ENCODE measurements at places on chromosomes 11 and 22. TPM values are rescaled to one million over a fixed set of nuclear protein-coding genes. Genes with fewer than 3 reads are reported as not detected.
A peak's percentile ranks its signal among the peaks of the same experiment; 100 is the strongest.

- no peak overlapping the region for H3K4me3 ChIP-seq
- no peaks in the 10 kb centered on the region for H3K27me3 ChIP-seq
- no peak overlapping the region for H3K27ac ChIP-seq
Observed at GRCh38 chr11:41660585-41660984, 201.1 kb upstream of the LRRC4C start.

OR2AG2 gene
- total RNA-seq: 0.26 TPM

GRCh38 chr11:112004389-112004788 is 20.8 kb upstream of the DLAT start:
- H3K36me3 ChIP-seq: peaks cover 49% of the 10 kb centered on the region
- no peak overlapping the region for H3K4me3 ChIP-seq
- H3K4me1 ChIP-seq: no peaks in the 10 kb centered on the region
- DNase-seq: peak; percentile 65
- H3K27me3 ChIP-seq: no peaks in the 10 kb centered on the region

- no peak overlapping the region for H3K4me3 ChIP-seq
- H3K36me3 ChIP-seq: no peaks in the 10 kb centered on the region
- H3K27me3 ChIP-seq: no peaks in the 10 kb centered on the region
- no peak for DNase-seq
- H3K27ac ChIP-seq: no peak overlapping the region
Observed at GRCh38 chr22:38834991-38835390, 8.8 kb downstream of the NPTXR start.

FBLN1 gene
- total RNA-seq: 137 TPM

GRCh38 chr11:115941044-115941443 is 436.8 kb upstream of the CADM1 start:
- H3K27ac ChIP-seq: no peak overlapping the region
- DNase-seq: no peak
- no peak overlapping the region for H3K4me3 ChIP-seq
- no peaks in the 10 kb centered on the region for H3K4me1 ChIP-seq

- no peaks in the 10 kb centered on the region for H3K27me3 ChIP-seq
- DNase-seq: no peak
- H3K4me3 ChIP-seq: no peak overlapping the region
- no peak overlapping the region for H3K27ac ChIP-seq
- H3K36me3 ChIP-seq: no peaks in the 10 kb centered on the region
Observed at GRCh38 chr22:30208631-30209603, 37.6 kb downstream of the LIF start.

DNA sequence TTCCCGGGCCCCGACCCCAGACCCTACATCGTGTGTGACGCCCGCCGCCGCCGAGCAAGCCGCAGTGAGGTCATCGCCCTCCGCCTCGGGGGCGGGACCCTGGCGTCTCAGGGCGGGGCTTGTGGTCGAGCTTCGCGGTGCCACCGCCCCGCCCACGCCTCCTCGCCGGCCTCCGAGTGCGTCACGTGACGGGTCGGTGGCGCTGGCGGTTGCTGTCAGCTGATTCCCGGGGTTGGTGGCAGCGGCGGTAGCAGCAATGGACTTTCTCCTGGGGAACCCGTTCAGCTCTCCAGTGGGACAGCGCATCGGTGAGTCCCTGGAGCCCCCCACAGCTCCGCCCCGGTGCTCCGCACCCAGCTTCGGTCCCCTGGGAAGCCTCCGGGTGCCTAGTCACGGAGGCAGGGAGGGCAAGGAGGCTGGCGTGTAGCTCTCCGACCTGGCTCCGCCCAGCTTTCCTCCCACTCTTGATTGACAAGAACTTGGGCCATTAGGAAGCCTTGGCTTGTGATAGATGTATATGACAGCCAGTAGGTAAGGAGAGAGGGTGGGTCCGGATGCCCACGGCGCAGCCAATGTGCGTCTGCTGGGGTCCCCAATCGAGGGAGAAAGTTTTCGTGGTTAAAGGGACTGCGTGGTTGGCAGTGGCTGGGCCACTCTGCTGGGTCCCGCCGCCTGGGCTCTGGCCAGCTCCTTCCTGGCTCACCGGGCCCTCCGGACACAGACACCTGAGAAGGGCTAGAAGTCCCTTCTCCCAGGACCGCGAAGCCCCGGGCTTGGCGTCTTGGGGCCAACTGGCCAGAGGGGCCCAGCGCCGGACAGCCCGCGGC is at the start of gene TOM1:
TOM1 (plus strand) TSS at position 222 of the 827 bp plus-strand sequence; CDS start at position 257, 35 bp downstream.
- no peaks in the 10 kb centered on the region for H3K27me3 ChIP-seq
- H3K36me3 ChIP-seq: peaks cover 14% of the 10 kb centered on the region
- H3K27ac ChIP-seq: peak within 1 kb of the TSS; percentile 38

DNA sequence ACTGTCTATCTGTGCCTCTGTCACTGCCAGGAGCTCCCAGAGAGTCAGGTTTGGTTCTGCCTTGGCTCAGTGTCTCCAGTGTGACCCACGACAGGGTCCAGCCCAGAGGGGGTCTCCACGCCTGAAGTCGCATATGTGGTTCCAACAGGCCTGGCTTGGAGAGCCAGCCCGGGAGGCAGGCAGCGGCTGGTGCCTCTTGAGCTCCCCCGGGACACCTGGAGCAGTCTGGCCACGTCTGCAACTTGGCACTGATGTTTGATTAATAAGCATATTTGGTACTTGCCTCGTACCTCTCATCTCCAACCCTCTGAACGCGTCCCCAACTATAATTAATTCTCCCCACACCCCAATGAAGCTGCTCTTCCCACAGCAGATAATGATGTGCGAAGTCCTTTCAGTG is 31.7 kb upstream of the SHISAL1 start:
- DNase-seq: no peak
- H3K27me3 ChIP-seq: no peaks in the 10 kb centered on the region
- H3K36me3 ChIP-seq: no peaks in the 10 kb centered on the region
- no peak overlapping the region for H3K4me3 ChIP-seq
- no peak overlapping the region for H3K27ac ChIP-seq

F2 gene
- not detected for total RNA-seq

- no peaks in the 10 kb centered on the region for H3K27me3 ChIP-seq
- H3K27ac ChIP-seq: no peak overlapping the region
- peaks cover 16% of the 10 kb centered on the region for H3K36me3 ChIP-seq
- no peak overlapping the region for H3K4me3 ChIP-seq
Observed at GRCh38 chr22:46528121-46528610, 9.3 kb downstream of the CELSR1 start.

GRCh38 chr11:100574894-100575769 is 112.0 kb upstream of the ARHGAP42 start:
- H3K4me1 ChIP-seq: no peaks in the 10 kb centered on the region
- H3K27ac ChIP-seq: no peak overlapping the region
- DNase-seq: no peak

DMC1 gene
- 6.8 TPM for total RNA-seq

- H3K4me1 ChIP-seq: no peaks in the 10 kb centered on the region
- DNase-seq: no peak
- H3K27me3 ChIP-seq: no peaks in the 10 kb centered on the region
- no peak overlapping the region for H3K4me3 ChIP-seq
- H3K36me3 ChIP-seq: no peaks in the 10 kb centered on the region
Observed at GRCh38 chr11:11701070-11701469, 79.3 kb upstream of the GALNT18 start.

DNA sequence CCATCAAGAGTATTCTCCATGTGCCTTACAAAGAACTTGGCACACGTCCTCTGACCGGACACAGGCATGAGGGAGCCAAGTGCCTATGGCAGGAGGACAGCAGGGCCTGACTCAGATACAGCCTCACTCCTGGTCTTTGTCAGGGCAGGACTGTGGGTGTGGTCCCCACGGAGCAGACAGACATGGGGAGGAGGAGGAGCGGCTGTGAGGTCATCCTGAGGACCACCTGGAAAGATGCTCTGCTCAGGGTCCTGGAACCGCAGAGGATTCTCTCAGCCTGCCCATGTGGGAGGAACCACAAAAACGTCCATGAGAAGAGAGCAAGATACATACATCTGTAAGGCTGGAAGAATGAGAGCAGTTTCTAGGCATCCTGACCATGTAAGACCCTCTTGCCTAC is 576.3 kb downstream of the BRD1 start:
- H3K27me3 ChIP-seq: no peaks in the 10 kb centered on the region
- no peak overlapping the region for H3K27ac ChIP-seq

DNA sequence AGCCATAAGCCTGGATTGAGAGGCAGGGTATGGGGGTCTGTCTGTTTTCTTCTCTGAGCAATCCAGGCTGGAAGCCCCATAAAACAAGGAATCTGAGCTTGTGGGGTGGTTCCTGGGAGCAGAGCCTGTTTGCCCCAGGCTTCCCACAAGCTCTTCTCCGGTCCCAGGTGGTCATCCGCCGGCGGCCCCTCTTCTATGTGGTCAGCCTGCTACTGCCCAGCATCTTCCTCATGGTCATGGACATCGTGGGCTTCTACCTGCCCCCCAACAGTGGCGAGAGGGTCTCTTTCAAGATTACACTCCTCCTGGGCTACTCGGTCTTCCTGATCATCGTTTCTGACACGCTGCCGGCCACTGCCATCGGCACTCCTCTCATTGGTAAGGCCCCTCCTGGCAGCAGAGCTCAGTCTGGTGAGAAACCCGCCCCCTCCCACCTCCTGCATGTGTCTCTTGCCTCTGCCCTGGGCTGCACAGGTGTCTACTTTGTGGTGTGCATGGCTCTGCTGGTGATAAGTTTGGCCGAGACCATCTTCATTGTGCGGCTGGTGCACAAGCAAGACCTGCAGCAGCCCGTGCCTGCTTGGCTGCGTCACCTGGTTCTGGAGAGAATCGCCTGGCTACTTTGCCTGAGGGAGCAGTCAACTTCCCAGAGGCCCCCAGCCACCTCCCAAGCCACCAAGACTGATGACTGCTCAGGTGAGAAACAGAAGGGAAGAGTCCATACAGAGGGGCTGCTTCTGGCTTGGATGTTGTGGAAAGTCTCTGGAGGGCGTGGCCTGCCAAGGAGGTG is 11.6 kb downstream of the HTR3A start:
- H3K4me3 ChIP-seq: no peak overlapping the region
- H3K36me3 ChIP-seq: no peaks in the 10 kb centered on the region
- no peak overlapping the region for H3K27ac ChIP-seq
- no peaks in the 10 kb centered on the region for H3K4me1 ChIP-seq

DNA sequence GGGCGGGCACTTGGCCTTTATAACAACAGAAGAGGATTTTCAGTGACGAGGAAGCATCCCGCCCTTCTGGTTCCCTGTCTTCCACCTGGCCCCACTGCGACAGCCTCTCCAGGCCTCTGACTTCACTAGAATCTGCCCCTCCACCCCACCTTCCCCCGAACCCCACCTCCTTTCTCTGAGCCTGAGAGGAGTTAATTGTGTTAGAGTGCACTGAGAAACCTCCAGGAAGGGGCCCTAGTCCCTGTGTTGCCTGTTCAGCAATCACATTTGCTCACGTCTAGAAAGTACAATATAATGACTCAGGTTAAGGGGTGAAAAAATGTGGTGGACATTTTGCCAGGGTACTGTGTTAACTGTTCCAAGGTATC is 38.8 kb downstream of the PTPRJ start:
- H3K4me3 ChIP-seq: no peak overlapping the region
- no peaks in the 10 kb centered on the region for H3K36me3 ChIP-seq
- H3K4me1 ChIP-seq: peaks cover 7% of the 10 kb centered on the region
- H3K27ac ChIP-seq: no peak overlapping the region
- no peak for DNase-seq

C11orf87 gene
- 0.11 TPM for total RNA-seq

DNA sequence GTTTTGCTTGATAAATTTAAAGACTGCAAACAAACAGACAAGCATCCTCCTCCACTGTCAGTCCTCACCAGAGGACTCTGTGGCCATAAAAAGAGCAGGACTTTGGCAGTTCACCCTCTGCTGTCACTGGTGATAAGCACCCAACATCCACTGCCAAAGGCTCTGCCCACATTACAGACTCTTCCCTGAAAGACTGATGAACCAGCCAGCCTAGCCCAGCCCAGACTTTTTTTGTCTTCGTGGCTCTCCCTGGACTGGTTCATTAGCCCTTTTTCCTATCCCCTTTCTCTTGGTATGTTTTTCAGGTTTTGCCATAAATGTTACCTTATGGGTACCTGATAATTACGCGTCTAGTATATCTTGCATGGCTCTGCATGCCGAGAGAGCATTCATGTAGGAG is 15.1 kb downstream of the ST14 start:
- no peaks in the 10 kb centered on the region for H3K4me1 ChIP-seq
- DNase-seq: no peak
- no peak overlapping the region for H3K27ac ChIP-seq
- no peak overlapping the region for H3K4me3 ChIP-seq
- H3K27me3 ChIP-seq: peaks cover 14% of the 10 kb centered on the region

DNA sequence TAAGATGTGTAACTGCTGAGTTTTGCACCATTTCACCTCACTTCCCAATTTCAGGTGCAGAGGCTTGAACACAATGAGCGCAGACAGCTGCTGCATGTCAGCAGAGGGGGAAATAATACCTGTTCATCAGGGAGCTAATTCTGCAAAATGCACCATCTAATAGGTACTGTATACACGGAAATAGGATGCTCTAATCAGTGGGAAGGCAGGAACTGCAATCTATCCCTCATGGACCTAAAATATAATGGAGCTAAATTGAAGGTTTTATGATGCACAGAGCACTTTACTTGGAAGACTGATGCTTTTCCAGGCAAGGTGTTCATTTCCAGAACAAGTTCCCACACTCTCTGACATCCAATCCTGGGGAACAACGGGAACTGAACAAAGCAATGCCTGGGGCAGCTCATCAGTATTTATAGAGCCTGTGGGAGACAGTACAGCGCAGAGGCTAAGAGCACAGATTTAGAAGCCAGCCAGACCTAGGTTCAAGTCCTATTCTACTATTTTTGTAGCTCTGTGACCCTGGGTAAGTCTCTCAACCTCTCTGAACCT is 78.5 kb downstream of the TENM4 start:
- H3K36me3 ChIP-seq: no peaks in the 10 kb centered on the region
- H3K27me3 ChIP-seq: no peaks in the 10 kb centered on the region
- no peak overlapping the region for H3K27ac ChIP-seq
- DNase-seq: no peak

IGLL1 gene
- not detected for total RNA-seq

GRCh38 chr11:32333320-32333991 is 101.9 kb downstream of the WT1 start:
- peaks cover 4% of the 10 kb centered on the region for H3K27me3 ChIP-seq
- peak overlapping the region; percentile 75 for H3K4me3 ChIP-seq
- H3K27ac ChIP-seq: no peak overlapping the region

NDUFC2 gene
- 247 TPM for total RNA-seq

- no peaks in the 10 kb centered on the region for H3K27me3 ChIP-seq
- no peak overlapping the region for H3K27ac ChIP-seq
- H3K36me3 ChIP-seq: no peaks in the 10 kb centered on the region
Observed at GRCh38 chr22:44399906-44400762, 87.4 kb upstream of the SHISAL1 start.

GRCh38 chr11:129861702-129862522 is 33.5 kb downstream of the NFRKB start:
- peak; percentile 67 for DNase-seq
- H3K36me3 ChIP-seq: peaks cover 65% of the 10 kb centered on the region
- peak overlapping the region; percentile 37 for H3K27ac ChIP-seq
- H3K27me3 ChIP-seq: no peaks in the 10 kb centered on the region
- H3K4me1 ChIP-seq: peaks cover 2% of the 10 kb centered on the region

DNA sequence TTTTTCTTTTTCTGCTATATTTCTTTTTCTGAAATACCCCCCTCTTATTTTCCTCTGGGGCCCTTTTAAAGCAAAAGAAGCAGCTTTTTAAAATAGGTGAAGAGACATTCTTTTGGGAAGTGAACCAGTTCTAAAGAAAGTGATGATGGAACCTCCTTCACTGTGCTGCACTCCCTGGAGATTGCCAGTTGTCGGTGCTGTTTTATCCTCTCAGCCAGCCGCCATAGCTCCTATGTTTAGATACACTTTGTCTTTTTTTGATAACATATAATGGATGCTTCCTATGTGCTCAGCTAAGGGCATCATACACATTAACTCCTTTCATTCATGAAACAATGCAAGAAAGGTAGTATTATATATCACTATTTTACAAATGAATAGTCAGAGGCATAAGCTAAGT is 14.0 kb downstream of the CFAP300 start:
- no peak overlapping the region for H3K27ac ChIP-seq
- no peaks in the 10 kb centered on the region for H3K36me3 ChIP-seq
- no peak for DNase-seq

All from H9 (cell line).